Mucosa of descending colon (tissue), 3 donors: ENCODE measurements at places on chromosomes 3 and 15.
A peak's percentile ranks its signal among the peaks of the same experiment; 100 is the strongest.

DNA sequence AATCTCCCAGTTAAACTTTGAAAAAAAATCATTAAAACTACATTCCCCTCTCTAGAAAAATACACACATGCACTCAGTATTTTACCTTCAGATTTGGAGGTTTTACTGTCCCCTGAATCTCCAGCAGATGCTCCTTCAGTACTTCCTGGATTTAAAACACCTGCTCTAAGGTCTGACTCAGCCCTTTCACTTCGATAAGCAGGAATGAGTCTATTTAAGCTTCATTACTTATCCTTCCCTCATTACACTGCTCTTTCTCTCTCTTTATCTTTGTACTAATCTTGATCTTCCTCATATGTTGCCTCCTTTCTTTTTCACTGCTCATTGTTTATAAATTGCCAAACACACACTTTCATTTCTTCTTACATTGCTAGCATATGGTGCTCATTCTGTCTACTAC, 443.9 kb downstream of the DIPK2A start:
- DNase-seq: no peak

DNA sequence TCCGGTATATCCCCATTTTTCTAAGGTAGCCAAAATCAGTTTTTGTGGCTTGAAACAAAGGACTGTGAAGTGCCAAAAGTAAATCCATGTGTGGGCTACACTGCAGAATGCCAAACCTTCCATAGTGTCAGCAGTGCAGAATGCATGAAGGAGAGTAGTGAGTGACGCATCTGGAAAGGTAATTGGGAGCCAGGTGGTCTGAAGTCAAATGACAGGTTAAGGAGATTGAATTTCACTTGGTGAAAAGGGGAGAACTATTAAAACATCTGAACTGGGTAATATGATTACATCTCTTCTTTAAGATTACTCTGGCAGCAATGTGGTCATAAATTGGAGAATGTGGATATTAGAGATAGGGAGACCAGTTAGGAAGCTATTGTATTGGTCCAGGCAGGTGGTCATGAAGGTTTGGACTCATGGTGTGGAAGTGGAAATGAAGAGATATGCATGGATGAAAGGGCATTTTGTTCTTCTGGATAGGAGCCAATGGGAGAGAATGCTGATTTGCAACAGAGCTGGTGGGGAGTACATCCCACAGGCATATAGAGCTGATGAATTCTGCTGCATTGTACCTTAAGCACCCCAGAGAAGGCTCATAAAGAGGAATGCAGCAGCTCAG, 118.2 kb downstream of the ECT2 start:
- DNase-seq: no peak

- DNase-seq: peak; percentile 56
These were observed 156.4 kb upstream of the FRMD4B start for GRCh38 chr3:69542089-69542804.

DNA sequence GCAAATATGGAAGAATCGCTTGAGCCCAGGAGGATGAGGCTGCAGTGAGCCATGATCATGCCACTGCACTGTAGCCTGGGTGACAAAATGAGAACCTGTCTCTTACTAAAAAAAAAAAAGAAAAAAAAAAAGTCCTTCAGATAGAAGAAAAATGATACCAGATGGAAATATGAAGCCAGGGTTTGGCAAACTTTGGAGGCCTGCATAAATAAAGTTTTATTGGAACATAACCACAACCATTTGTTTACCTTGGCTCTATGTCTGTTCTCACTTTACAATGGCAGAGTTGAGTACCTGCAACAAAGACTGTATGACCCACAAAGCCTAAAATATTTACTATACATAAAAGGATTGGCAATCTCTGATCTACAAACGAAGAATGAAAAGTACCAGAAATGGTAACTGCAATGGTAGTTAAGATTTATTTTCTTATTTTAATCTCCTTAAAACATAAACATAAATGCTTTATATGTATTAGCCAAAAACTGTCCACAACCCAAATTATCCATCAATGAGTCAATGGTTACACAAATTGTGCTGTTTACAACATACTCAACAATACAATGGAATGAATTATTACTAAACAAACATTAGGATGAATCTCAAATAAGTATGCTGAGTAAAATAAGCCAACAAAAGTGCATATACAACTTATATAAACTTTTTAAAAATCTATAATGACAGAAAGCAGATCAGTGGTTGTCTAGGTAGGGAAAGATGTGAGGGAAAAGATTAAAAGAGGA, 41.8 kb downstream of the GOLGB1 start:
- no peak for DNase-seq

GRCh38 chr3:132399054-132399929, 18.0 kb upstream of the DNAJC13 start:
- DNase-seq: peak; percentile 39

GRCh38 chr3:138441742-138442141, 7.3 kb downstream of the ESYT3 start:
- DNase-seq: no peak

- DNase-seq: no peak
These were observed 147.2 kb upstream of the SLC2A2 start for GRCh38 chr3:171173736-171174135.

- no peak for DNase-seq
These were observed 22.0 kb downstream of the TGM4 start for GRCh38 chr3:44896440-44896839.

DNA sequence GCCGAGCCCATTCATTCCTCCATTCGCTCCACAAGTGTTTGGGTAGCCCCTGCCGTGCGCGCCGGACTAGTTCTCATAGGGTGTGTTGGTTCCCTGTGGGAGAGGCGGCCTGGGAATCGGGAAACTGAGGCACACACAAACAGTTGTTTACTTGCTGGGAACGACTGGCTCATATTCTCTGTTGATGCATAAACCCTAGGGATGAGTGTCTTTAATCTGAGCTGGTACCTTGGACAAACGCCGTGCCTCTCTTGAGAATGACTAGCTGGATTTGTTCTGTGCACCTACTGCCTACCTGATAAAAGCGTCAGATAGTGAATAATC, 737 bp downstream of the DNAJA4 start:
- no peak for DNase-seq

DNA sequence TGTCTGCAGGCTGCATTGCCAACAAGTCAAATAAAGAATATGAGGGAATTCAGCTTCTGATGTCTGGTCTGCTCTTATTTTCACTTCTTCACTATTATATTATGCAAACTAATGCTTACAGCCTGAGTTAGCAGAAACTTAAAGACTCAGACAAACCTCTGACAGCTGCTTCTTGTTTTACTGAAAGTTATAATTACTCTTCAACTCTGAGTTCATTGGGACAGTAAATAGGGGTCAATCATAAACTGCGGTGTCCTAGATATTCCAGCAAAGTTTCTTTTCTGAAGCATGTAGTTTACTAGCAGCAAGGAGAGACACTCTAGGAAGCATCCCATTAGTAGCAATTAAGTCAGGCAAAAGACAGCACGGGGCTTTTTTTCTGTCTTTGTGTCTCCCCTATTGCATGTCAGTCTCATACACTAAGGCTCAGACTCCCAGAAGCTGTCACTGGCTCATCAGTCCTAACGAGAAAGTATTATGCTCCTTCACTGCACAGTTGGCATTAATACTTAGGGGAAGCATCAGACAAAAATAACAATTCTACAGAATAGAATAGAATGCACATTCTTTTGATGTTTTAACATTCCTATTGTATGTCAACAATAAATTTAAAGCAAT, 1060.8 kb downstream of the ROBO1 start:
- no peak for DNase-seq

DNA sequence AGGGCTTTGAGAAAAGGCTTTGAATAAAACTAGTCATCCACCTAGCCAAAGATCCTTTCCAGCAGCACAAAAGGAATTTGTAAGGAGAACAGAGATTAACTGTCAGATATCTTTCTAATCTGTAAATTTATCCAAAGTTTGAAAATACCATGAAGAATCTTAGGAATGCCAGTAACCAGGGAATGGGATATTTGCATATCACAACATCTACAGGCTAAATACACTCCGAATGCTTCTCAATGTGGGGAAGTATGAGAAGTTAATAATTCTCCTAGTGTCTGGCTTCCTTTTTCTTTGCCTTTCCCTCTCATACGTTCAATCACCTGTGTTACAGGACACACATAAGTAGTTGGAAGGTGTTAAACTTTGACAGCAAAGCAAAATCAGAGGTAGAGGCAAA, 7.8 kb downstream of the ANAPC13 start:
- no peak for DNase-seq

DNA sequence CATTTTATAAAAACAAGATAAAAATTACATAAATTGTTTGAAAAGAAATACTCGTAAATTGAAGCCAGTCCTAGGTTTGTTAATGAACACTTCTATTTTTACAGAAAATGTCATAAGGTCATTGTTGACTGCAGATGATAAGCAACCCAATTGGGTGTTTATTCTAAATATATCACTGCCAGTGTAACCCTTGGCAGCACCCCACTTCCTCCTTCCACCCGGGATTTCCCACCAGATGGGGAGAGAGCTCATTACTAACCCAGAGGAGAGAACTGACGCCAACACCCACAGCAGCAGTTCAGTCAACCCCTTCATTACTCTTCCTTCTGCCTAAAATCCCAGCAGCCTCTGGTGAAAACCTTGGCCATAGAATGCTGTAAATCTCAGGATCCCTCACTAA, 307.6 kb downstream of the GAP43 start:
- no peak for DNase-seq

DNA sequence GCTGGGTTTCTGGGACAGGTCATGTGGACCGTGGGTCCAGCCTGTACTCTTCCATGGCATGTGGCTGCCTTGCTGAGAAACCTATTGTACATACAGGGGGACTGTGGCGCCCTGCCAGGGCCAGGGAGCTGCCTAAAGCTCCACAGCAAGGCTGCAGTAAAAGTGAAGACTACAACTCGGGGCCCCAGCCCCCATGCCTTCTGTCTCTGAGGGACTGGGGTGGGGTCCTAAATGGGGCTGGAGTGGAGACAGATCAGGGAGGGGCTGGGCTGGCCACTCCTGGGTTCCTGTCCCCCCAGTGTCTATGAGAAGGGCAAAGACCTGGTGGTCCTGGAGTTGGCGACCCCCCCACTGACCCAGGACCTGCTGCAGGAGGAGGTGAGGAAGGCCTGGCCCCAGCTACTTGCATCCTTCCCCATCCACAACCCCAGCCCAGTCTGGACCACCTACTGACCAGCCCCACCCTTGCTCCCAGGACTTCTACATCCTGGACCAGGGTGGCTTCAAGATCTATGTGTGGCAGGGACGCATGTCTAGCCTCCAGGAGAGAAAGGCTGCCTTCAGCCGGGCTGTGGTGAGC, 7.3 kb downstream of the VILL start:
- peak; percentile 67 for DNase-seq

DNA sequence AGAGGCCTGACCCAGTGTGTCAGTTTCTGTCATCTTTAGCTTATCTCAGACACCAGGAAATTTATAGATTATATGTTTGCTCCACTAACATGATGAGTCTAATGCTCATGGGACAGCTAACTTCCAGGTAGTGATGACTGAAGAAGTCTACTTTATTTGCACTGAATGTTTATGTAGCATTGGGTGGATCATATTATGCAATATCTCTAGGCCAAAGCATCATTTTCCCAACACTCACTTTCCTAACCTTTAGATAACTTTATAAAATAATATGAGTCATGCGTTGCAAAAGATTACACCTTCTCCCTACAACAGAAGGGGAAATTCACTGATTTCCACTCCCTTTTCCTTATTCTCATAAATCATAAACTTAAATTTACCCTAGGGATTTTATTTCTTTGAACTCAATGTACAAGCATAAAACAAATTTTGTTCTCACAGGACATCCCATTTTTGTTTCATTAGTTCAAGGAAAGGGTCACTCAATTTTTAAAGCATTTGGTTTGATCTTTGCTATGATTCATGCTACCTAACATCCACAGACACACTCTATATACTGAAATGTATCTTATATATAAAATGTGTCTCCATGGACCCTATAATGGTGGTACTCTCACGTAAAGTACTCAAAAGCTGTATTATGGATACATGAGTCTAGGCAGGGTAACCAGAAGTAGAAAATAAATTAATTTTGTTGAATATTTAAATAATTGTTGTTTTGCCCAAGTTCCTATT, 225.2 kb downstream of the WDR72 start:
- DNase-seq: no peak

GRCh38 chr3:151107177-151107576, 21.7 kb downstream of the MED12L start:
- DNase-seq: no peak

GRCh38 chr15:84035399-84035766, 200.2 kb upstream of the GOLGA6L4 start:
- DNase-seq: no peak

GRCh38 chr3:119222391-119222790, 18.3 kb downstream of the B4GALT4 start:
- no peak for DNase-seq

DNA sequence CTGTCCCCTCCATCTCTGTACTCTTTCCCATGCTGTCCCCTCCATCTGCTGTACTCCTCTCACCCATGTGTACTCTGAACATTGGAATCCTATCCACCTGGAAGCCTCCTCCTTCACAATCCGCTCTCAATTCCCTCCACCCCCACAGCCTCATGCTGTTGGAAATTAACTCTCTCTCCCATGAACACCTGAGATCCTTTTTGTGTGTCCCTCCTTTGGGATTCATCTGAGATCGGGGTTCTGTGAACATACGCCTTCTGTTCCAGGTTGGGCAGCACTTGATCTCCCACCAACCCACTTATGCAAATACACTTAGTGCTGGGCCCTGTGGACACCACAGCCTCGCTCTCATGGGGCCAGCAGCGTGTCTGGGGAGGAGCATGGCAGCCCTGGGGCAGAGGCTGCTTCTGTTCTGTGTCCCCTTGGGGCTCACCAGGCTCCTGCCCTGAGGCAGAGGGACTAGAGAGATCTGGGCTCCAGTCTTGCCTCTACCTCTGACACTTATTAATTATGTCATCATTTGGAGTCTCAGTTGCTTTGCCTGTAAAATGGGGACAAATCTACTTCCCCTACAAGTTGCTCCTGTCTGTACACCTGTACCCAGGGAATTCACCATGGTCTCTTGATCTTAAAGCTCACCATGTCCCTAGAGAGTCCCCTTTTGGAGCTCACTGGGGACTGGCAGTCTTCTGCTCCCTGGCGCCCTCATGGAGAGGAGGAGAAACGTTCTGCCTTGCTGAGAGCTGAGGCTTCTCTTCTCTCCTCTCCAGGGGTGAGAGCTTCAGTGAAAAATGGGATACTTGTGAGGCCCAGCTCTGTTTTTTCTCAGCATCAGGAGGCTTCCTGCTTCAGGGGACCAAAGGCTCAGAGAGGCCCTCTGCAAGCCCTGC, 42.7 kb downstream of the ITGA11 start:
- no peak for DNase-seq

DNA sequence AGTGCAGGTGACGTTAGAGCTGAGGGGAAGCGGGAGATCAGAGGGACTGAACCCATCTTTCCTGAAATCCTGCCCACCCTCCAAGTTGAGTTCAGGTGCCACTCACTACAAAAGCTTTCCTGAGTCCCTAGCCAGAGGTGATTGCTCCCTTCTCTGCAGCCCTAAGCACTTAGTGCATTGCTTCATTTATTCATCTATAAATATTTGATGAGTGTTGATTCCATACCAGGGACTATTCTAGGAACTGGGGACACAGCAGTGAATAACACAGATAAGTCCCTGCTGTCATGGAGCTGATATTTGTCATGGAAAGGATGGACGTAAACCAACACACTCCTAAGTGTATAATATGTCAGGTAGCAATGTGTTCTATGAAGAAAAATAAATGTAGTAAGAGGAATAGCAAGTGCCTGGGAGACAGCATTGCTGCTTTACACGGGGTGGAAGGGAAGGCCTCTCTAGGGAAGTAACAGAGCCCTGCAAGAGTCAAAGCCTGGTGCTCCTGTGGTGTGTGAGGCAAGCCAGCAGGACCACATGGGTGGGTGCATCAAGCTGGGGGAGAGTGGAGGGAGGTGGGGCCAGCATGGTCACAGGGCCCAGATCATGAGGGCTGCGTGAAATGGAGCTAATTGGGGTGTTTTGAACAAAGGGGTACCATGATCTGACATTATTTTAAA, 18.6 kb downstream of the ALPK3 start:
- DNase-seq: no peak
